Activated gamma-delta T cell treated with anti-CD3 and anti-CD28 coated beads, Interleukin-2, amount 50 U/mL, for 16 hours (primary cell): ENCODE measurements at places on chromosomes 7 and 10.
A peak's percentile ranks its signal among the peaks of the same experiment; 100 is the strongest.

DNA sequence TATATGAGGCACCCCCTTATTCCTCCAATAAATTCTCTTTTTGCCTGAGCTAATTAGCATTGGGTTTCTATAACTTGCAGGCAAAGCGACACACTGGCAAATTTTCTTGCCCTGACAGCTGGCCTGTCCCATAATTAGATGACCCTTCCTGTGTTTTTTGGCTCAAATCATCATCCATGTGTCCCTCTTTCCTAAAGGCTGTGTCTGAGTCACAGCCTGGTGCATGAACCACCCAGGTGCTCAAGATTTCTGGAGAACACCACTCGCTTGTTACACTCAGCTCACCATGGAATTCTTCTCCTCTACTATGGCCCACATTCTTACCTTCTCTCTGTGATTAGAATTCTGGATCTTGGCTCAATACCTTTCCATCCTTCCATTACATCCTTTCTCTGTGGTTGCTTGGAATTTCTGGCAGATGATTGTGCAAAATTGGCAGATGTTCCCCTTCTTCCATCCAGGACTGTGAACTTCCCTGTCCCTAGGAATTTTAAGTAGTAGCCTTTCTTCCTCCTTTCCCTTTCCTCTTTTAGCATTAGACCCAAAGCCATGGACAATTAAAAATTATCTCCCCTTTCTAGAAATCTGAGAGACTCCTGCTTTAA, 116.0 kb upstream of the ANKRD1 start:
- DNase-seq, result no peak

- no peak for DNase-seq
Measured at GRCh38 chr10:128507066-128507465, 380.8 kb upstream of the MKI67 start.

- DNase-seq, result no peak
Measured at GRCh38 chr10:113576852-113577251, 24.0 kb downstream of the HABP2 start.

- no peak for DNase-seq
Measured at GRCh38 chr10:124626759-124627380, 117.3 kb downstream of the FAM53B start.

GRCh38 chr10:484441-484924, 205.0 kb downstream of the DIP2C start:
- peak; percentile 10 for DNase-seq

DNA sequence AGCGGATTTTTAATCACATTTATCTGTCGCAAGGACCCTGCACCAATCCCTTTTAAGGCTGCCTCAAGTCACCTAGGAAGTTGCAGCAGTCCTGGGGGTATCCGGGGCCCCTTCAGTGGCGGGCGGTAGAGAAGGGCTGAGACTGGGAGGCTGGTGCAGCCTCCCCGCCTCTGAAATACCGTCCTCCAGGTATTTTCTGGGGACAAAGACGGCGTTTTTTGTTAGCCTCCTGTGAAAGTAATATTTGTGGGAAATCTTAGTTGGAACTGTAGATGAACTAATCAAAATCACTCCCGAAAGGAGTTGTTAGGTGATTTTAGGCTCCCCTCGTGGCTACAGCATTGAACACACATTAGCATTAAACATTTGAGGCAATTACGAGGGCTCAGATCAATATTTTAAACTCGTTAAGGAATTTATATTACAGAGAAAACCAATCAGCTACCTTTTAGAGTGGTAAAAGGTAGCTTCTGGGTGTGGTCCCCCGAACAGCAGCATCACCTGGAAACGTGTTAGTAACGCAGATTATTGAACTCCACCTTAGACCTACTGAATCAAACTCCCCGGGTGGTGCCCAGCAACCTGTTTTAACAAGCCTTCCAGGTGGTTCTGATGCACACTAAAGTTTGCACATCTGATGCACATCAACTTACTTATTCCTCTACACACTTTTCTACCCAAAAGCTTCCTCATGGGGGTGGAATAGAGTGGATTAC, 530 bp upstream of the ANXA7 start:
- DNase-seq, result no peak

- no peak for DNase-seq
Measured at GRCh38 chr10:114879093-114879492, 57.5 kb downstream of the FHIP2A start.

- DNase-seq, result no peak
Measured at GRCh38 chr7:84675633-84676034, 481.0 kb upstream of the SEMA3A start.

DNA sequence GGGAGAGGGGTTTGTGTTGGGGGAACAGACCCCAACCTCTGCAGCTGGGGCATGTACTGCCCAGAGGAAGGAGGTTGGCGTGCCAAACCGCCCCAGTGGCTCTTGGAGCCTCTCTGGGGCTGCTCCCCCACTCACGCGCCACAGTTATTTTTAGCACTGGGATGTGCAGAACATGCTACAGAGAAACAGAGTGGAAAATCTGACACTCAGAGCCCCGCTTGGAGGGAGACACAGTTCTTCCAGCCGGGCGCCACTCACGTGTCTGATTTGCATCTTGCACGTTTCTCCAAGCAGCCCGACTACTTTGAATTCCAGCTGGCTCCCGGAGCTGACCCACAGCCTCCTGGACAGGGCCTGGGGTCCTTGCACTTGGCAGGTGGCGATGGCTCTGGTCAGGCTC, 182.0 kb downstream of the RPS24 start:
- no peak for DNase-seq

DNA sequence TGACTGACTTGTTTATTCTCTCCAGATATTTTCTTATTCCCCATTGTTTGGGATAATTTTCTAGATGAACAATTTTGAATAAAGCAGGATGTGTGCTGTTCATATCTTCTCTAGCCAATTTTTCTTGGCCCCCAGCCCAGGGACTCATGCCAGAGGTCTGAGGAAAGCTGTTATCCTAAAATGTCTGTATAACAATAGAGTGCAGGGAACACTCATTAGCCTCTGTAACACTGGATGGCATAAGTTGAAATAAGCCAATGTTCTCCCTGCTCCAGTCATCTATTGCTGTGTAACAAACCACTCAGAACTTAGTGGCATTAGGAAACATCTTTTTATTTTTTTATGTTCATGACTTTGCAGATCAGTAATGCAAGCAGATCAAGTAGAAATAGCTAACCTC, 121.7 kb upstream of the TRIM24 start:
- no peak for DNase-seq

GRCh38 chr7:28748933-28749584, 209.1 kb downstream of the TRIL start:
- DNase-seq, result no peak
